ENCODE measurements at places on chromosomes 2 and 18.
A peak's percentile ranks its signal among the peaks of the same experiment; 100 is the strongest.

- DNase-seq = no peak
These were observed 31.7 kb downstream of the CABLES1 start for GRCh38 chr18:23166891-23167541.

DNA sequence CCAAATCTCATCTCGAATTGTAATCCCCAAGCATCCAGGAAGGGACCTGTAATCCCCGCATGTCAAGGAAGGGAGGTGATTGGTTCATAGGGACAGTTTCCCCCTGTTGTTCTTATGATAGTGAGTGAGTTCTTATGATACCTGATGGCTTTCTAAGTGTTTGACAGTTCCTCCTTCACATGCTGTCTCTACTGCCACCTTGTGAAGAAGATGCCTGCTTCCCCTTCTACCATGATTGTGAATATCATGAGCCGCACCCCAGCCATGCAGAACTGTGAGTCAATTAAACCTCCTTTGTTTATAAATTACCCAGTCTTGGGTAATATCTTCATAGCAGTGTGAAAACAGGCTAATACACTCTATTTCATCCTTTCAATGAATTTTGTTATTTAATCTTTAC is 446.7 kb downstream of the RNF144A start:
- no peak for DNase-seq

- DNase-seq = no peak
These were observed 69.1 kb downstream of the CCDC93 start for GRCh38 chr2:117944816-117945215.

DNA sequence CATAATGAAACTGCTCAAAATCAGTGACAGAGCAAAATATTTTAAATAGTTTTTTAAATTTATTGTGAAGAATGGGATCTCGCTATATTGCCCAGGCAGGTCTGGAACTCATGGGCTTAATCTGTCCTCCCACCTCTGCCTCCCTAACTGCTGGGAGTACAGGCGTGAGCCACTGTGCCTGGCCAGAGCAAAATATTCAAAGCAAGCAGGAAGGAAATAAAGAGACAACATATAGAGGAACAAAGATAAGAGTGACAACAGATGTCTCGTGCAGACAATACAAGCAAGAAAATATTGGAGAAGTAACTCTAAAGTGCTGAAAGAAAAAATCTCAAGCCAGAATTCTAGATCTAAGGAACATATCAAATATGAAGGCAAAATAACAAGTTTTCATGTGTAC is 5.0 kb upstream of the SCLY start:
- no peak for DNase-seq

DNA sequence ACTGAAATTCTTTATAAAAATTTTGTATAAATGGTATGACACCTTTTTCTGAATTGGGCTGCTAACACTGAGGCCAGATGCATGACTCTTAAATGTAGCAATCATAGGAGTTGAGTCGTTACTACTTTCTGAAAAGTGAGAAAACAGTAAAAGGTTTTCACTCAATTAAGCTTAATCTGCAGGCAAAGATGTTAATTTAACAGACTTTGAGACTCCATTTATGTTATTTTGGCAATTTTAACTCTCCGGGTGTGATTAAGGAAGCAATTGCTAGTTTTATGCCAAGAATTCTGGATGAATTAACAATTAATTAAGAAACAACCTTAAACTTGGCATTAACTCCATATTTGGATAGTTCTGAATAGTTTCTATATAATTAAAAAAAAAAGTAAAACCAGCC is 104.3 kb downstream of the AGPS start:
- no peak for DNase-seq

- DNase-seq = no peak
These were observed 5.3 kb upstream of the REG1A start for GRCh38 chr2:79114797-79115494.

GRCh38 chr2:11056614-11057013 is 98.7 kb upstream of the SLC66A3 start:
- peak; percentile 97 for DNase-seq

DNA sequence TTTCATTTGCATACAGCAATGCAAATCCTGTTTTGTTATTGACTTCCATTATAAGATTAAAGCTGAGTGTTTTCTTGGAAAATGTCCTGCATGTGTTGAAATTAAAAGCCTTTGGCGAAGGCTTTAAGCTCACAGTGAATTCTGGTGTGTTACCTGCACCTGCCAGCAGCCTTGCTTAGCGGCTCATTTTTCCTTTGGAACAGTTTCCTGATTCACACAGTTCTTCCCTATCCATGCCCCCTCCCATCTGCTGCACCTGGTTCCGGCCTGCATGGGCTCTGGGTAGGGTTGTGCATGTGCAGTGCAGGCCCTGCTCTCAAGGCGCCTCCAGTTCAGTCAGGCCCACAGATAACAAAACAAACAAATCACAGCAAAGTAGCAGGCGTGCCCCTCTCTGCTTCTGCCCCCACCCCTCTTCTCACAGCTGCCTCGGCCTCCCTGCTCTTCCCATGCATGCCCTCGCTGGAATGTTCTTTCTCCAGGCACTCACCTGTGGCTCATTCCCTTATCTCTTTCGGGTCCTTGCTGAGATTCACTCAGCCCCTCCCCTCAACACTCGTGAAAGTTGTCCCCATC is 15.8 kb downstream of the MTCL1 start:
- no peak for DNase-seq

- DNase-seq = no peak
These were observed 519.8 kb upstream of the MYT1L start for GRCh38 chr2:2850859-2851258.

- DNase-seq = no peak
These were observed 228.9 kb downstream of the TMEM163 start for GRCh38 chr2:134489732-134490384.

DNA sequence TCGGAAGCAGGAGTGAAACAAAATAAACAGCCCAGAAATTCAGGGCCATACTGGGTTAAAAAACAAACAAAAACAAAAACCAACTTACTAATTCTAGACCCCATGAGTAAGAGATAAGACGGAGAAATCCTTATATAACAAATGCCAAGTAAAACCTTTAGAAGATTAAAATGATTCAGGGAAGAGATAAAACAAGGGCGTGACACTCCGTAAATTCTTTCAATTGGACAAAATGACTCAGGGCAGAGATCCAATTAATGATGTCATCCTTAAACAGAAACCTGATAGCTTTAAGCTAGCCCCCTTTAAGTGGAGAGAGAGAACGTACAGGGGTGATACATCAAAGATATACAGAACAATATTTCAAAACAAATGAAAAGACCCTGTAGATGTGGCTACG is 317.4 kb downstream of the NBAS start:
- no peak for DNase-seq

Data from NCI-H187 (cell line).